Uterine smooth muscle cell (primary cell): ENCODE measurements at places on chromosomes 3 and 15. TPM values are rescaled to one million over a fixed set of nuclear protein-coding genes. Genes with fewer than 3 reads are reported as not detected.

Gene FANCD2OS
- total RNA-seq = not detected in 2 replicates

Gene RTP3
- total RNA-seq = not detected in 2 replicates

Gene EPHA3
- total RNA-seq = 1.9 and 2.2 TPM in 2 replicates

Gene MKRN3
- total RNA-seq = 0.37 and 0.89 TPM in 2 replicates

Gene FBXO40
- under 0.01 TPM in 1 of 2 replicates, not detected in the other for total RNA-seq

Gene MAGI1
- total RNA-seq = 12.7 and 19.6 TPM in 2 replicates

Gene MYO5C
- under 0.01 and 0.22 TPM in 2 replicates for total RNA-seq

Gene RAB11A
- total RNA-seq = 181 and 251 TPM in 2 replicates

Gene LDHAL6B
- under 0.01 TPM in 1 of 2 replicates, not detected in the other for total RNA-seq

Gene SATB1
- total RNA-seq = 14.9 and 21.5 TPM in 2 replicates

Gene DAPK2
- 4.2 and 5.8 TPM in 2 replicates for total RNA-seq

Gene RABL3
- 22.7 and 33.1 TPM in 2 replicates for total RNA-seq

Gene TRIM42
- not detected in 2 replicates for total RNA-seq

Gene CLDN16
- total RNA-seq = 0.12 TPM in 1 of 2 replicates, not detected in the other

Gene SMAD6
- 11.0 and 11.3 TPM in 2 replicates for total RNA-seq

Gene NPAP1
- not detected in 2 replicates for total RNA-seq

Gene GCHFR
- 1.6 and 1.7 TPM in 2 replicates for total RNA-seq

Gene HES1
- total RNA-seq = 0.87 and 3.8 TPM in 2 replicates

Gene STRA6
- 3.9 and 4.5 TPM in 2 replicates for total RNA-seq

Gene PRR23C
- not detected in 2 replicates for total RNA-seq

Gene CACNA2D3
- not detected in 2 replicates for total RNA-seq

Gene CALML4
- total RNA-seq = 1.1 and 1.3 TPM in 2 replicates

Gene NEK10
- 1.7 and 7.0 TPM in 2 replicates for total RNA-seq

Gene RAB6B
- 0.22 and 0.37 TPM in 2 replicates for total RNA-seq

Gene DENND4A
- 20.0 and 21.1 TPM in 2 replicates for total RNA-seq

Gene PATL2
- total RNA-seq = 0.62 and 0.77 TPM in 2 replicates

Gene IMPG2
- 0.25 and 0.44 TPM in 2 replicates for total RNA-seq

Gene PRICKLE2
- 12.8 and 28.5 TPM in 2 replicates for total RNA-seq

Gene RASA2
- total RNA-seq = 16.9 and 20.0 TPM in 2 replicates

Gene EOGT
- 31.4 and 32.2 TPM in 2 replicates for total RNA-seq
